ENCODE measurements at places on chromosomes 16 and 17. TPM values are rescaled to one million over a fixed set of nuclear protein-coding genes. Genes with fewer than 3 reads are reported as not detected.

- H3K36me3 ChIP-seq, result no peaks in the 10 kb centered on the region
- DNase-seq, result peak; percentile 50
- H3K27me3 ChIP-seq, result no peaks in the 10 kb centered on the region
- H3K27ac ChIP-seq, result no peak overlapping the region
- H3K4me1 ChIP-seq, result peaks cover 4% of the 10 kb centered on the region
These were observed 13.3 kb downstream of the CDH3 start for GRCh38 chr16:68658341-68658973.

GRCh38 chr16:2339521-2340484 lies 725 bp downstream of the ABCA3 start:
- H3K27ac ChIP-seq, result no peak overlapping the region
- peaks cover 42% of the 10 kb centered on the region for H3K27me3 ChIP-seq
- DNase-seq, result no peak
- H3K4me3 ChIP-seq, result peak overlapping the region; percentile 57
- H3K4me1 ChIP-seq, result no peaks in the 10 kb centered on the region
- H3K36me3 ChIP-seq, result no peaks in the 10 kb centered on the region

GRCh38 chr17:17792551-17793377 lies 44.0 kb downstream of the SREBF1 start:
- H3K4me1 ChIP-seq, result peaks cover 15% of the 10 kb centered on the region
- H3K27ac ChIP-seq, result no peak overlapping the region
- no peaks in the 10 kb centered on the region for H3K27me3 ChIP-seq
- peaks cover 43% of the 10 kb centered on the region for H3K36me3 ChIP-seq
- DNase-seq, result peak; percentile 73
- no peak overlapping the region for H3K4me3 ChIP-seq

GRCh38 chr16:52497067-52497816 lies 49.7 kb downstream of the TOX3 start:
- H3K4me3 ChIP-seq, result no peak overlapping the region
- H3K27ac ChIP-seq, result no peak overlapping the region
- DNase-seq, result no peak
- H3K4me1 ChIP-seq, result no peaks in the 10 kb centered on the region
- H3K27me3 ChIP-seq, result no peaks in the 10 kb centered on the region

DNA sequence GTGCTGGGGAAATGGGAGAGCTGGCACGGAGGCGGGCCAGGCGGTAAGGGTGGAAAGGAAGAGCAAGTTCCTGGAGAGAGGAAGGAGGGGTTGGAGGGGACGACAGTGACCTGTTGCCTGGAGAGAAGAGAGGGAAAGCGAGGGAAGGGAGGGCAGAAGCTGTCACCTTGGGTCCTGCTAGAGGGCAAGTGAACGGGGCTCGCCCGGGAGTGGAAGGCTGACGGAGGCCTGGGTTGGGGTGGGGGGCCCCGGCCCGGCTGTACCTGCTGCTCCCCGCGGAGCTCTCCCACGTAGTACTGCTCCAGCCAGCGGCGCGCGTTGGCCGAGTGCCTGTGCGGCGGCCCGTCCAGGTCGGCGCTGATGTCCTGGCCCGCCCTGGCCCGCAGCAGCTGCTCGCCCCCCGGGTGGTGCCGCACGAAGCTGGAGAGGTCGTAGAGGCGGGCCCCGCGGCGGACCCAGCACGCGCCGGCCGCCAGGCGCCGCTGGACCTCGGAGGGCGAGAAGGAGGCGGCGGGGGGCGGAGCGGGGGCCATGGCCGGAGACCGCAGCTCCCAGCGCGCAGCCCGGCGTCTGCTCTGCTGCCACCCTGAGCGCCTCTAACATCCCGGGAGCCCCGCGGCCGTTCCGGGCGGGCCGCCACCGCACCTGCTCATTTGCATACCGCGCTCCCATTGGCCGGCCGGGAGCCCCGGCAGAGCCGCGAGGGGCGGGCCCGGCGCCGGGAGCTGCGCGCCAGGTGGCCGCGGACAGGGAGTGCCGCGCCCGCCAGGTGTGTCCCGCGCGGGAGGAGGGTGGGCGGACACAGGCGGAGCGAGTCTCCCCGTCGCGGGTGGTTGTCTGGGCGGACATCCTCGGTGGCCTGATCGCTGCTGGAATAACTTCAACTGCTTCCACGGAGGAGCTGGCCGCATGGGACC lies at the start of gene FA2H:
Gene FA2H, minus strand, starts transcription at position 598 of the 917 bp plus-strand sequence. Its CDS starts 65 bp downstream, at position 533.
- H3K36me3 ChIP-seq, result no peaks in the 10 kb centered on the region
- peak within 1 kb of the TSS; percentile 4 for H3K4me3 ChIP-seq
- peak; percentile 23 for DNase-seq
- no peak within 1 kb of the TSS for H3K27ac ChIP-seq

DNA sequence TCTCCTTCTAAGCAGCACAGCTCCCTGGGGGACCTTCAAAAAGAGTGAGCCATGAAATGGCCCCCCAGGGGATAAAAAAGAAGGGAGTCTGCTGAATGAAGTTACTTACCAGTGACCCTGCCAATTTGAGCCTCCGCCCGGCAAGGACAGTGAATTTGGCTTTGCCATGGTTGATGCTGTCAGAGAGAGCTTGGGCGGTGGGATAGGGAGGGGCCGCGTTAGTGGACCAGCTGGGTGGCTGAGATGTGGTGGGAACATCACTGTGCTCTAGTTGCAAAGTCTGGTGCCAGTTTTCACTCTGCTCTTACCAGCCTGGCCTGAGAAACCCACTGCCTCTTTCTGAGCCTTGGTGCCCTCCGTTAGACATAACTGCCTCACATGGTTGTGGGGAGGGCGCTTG lies 114.6 kb downstream of the MRM1 start:
- H3K27me3 ChIP-seq, result peaks cover 6% of the 10 kb centered on the region
- DNase-seq, result no peak
- no peaks in the 10 kb centered on the region for H3K4me1 ChIP-seq
- no peak overlapping the region for H3K4me3 ChIP-seq
- no peak overlapping the region for H3K27ac ChIP-seq

- no peaks in the 10 kb centered on the region for H3K4me1 ChIP-seq
- no peak overlapping the region for H3K4me3 ChIP-seq
- DNase-seq, result no peak
- no peak overlapping the region for H3K27ac ChIP-seq
- H3K27me3 ChIP-seq, result peaks cover 25% of the 10 kb centered on the region
These were observed 4.7 kb downstream of the IL17C start for GRCh38 chr16:88642881-88643643.

Gene KRTAP4-5
- not detected for total RNA-seq

Gene RASL10B
- total RNA-seq, result 3.6 TPM

Gene TBC1D3
- total RNA-seq, result not detected
